Stimulated activated CD4-positive, alpha-beta T cell treated with anti-CD3 and anti-CD28 coated beads, TNF-alpha, amount 100 ng/mL, for 1 hour (primary cell): ENCODE measurements at places on chromosomes 7 and 10.

- DNase-seq: no peak
Observed at GRCh38 chr10:122490268-122490667, 28.9 kb downstream of the HTRA1 start.

- no peak for DNase-seq
Observed at GRCh38 chr10:69747179-69747578, 54.5 kb upstream of the COL13A1 start.

DNA sequence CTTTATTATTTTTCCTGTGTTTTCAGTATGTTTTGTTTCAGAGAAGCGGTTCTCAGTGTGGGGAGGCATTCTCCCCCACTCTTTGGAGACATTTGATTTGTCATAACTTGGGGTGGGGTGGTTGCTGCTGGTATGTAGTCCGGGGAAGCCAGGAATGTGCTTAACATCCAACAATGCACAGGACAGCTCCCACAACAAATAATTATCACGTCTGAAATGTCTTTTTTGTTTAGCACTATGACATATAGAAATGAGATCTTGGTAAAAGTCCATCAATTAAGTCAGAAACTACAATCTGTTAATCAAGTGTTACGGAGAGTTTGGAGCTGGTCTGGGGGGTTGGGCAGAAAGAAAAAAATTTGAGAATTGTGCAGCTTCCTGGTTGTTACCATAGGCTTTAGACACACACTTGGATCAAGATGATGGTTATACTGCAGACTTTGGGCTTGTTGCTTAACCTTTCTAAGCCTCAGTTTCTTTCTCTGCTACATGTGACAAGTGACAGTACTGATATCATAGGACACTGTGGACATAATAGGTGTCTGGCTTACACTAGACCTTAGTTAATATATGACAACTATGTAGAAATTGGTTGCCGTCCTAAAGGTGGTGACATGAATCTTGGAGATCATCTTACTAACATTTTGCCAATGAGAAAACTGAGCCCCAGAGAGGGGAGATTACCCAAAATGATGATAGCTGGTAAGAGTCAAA, 113.7 kb downstream of the LRMDA start:
- DNase-seq: no peak

DNA sequence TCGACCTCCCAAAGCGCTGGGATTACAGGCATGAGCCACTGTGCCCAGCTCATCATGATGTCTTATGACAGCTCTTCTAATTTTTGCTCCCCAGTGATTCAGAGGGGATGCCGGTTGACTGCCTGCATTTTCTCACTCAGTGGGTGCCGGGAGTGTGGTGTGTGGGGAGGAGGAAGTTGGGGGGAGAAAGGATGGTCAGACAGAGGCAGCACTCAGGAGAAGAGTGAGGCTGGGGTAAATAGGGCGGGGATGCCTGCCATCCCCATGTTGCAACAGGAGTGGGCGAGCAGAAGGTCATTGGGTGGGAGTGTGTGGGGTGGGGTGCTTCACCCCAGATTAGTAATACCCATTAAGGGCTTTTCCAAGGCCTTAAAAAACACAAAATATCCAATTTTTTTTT, 3.5 kb upstream of the CCL24 start:
- no peak for DNase-seq

GRCh38 chr7:156073366-156074052, 261.2 kb upstream of the SHH start:
- no peak for DNase-seq

DNA sequence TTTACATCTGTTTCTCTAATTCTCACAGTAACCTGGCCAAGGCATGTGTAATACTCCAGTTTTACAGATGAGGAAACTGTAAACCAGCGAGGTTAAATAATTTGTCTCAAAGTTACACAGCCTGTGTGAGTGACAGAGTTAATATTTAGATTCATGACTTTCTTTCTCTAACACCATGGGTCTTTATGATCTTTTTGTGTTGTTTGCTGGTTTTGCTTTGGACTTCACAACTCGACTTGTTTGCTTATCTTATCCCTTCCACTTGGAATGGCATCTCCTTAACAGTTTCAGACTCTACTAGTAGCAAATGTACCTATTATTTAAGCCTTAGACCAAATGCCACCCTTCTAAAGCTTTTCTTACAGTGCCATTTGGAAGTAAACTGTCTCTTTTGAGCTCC, 34.4 kb downstream of the MXI1 start:
- DNase-seq: no peak

- DNase-seq: no peak
Observed at GRCh38 chr7:157704365-157704764, 367.6 kb downstream of the DNAJB6 start.

DNA sequence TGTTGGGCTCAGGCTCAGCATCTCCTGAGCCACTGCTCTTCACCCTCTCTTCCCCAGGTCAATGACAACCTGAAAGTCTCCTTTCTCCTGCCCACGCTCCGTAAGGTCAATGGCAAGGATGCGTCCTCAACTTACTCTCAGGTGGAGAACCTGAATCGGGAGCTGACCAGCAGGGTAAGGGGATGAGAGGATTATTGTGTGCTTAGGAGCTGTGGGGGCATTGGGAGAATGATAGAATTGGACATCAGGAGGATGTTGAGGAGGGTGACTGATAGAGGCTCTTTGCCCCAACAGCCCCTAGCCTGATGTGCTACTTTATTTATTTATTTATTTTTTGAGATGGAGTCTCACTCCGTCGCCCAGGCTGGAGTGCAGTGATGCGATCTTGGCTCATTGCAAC, 1.3 kb downstream of the LRWD1 start:
- DNase-seq: no peak

DNA sequence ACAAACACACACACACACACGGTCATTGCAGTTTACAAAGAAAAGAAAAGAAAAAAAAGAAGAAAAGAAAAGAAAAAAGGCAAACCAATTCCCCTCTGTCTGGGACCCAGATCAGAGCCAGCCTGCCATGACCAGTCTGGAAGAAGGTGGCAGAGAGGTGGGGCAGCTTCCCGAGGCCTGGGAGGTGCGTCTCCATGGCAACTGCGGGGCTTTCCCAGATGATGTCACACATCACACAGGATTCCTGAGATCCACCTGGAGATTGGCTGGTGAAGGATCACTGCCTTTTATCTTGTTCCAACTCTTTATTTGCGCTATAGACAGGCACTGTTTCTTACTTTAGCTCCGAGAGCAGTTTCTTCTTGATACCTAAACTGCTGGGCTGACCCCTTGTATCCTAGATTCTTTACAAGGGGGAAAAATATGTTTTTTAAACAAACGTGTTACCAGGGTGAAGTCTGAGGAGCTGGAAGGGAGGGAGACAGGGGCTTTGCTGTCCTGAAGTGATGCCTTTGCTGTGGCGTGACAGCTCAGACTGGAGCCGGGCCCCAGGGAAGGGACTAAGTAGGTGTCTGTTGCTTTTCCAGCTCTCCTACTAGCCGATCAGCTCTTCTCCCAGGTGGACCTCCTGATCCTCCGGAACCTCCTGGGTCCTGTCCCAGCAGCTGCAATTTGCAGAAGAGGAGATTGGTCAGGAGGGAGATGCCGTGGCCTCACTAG, 298.5 kb downstream of the KLF6 start:
- no peak for DNase-seq

- DNase-seq: no peak
Observed at GRCh38 chr10:22959292-22959691, 31.4 kb downstream of the ARMC3 start.

- DNase-seq: no peak
Observed at GRCh38 chr7:100163006-100163531, 4.5 kb upstream of the TRAPPC14 start.

- no peak for DNase-seq
Observed at GRCh38 chr10:31908157-31908556, 20.5 kb downstream of the ARHGAP12 start.

DNA sequence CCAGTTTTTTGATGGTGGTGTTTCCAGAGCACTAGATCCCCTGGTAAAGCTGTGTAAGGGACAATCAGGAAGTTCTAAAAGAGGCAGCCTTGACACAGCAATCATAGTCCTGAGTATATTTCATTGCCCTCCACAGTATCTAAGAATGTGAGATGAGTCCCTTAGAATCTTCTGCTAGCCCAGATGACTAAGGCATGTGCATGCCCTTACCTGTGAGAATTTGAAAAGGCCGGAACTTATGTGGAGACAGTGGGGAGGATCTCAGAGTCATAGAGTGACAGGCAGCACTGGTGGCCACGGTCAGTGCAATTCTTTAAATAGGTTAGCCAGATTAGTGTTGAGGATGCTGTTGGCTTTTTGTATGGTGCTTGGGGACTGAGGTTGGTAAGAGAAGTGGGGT, 361.4 kb upstream of the VSTM2A start:
- no peak for DNase-seq

DNA sequence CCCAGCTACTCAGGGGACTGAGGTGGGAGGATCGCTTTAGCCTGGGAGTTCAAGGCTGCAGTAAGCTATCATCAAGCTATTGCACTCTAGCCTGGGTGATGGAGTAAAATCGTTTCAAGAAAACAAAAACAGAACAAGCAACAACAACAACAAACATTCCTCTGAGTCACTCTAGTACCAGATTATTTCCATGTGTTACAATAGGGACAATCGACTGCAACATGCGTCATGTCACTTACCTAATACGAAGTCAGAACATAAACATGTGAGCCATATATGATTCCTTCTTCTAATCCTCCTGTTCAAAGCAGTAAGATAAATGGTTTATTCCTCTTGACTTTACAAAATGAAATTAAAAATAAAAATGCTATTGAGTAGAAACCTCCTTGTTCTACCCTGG, 57.3 kb downstream of the ZNF438 start:
- no peak for DNase-seq

GRCh38 chr10:70912556-70912955, 24.2 kb upstream of the PCBD1 start:
- no peak for DNase-seq

DNA sequence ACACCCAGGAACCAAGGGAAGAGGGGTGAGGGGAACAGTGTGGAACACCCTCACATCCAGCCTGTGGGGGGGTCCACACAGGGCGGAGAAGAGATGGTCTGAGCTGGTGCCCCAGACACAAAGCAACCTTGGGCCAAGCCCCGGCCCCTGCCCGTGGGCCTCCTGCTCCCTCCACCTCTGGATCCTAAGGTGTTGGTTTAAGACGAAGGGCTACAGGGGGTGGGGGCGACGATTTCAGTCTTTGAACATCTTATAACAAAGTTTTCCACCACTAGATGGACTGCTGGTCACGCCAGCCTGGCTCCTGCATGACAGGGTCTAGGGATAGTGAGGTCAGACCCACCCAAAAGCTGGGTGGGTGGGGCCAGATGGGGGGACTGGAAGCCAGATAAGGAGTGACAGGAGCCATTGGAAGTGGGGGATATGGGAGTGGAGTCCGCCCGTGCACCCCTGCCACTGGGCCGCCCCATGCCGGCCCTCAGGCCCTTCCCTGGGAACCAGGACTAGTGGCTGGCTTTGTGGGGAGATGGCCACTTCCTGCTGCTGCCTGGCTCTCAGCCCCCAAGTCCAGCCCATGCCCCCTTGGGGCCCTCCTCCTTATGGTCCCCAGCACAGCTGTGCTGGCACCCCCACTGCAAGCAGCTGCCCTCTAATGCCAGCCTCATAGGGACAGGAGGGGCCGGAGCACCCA, 98.4 kb downstream of the RGS10 start:
- DNase-seq: no peak

DNA sequence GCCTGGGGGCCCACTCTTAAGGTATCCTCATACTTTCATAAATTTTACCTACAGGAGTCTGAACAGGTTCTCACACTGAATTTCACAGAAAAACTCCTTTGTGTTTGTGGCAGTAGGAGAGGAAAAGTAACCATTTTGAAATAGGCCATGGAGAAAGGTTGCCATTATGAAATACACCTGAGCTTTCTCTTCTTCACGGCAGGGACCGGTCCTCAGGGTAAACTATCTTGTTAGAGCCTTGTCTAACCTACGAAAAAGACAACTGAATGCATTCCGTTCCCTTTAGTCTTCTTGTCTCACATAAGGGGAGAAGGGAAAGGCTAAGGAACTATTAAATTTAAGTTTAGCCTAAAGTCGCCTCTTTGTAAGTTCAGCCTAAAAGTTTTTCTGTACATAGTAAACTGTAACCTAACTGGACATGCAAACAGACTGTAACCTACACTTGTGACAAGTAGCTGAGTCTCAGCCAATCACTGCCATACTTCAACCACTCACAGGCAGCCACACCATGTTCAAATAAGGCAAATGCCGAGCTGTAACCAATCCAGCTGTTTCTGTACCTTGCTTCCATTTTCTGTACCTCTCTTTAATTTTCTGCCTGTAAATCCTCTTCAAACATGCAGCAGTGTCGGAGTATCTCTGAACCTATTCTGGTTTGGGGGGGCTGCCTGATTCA, 14.2 kb upstream of the RNF32 start:
- DNase-seq: no peak

GRCh38 chr7:27351786-27352185, 109.2 kb downstream of the EVX1 start:
- no peak for DNase-seq

DNA sequence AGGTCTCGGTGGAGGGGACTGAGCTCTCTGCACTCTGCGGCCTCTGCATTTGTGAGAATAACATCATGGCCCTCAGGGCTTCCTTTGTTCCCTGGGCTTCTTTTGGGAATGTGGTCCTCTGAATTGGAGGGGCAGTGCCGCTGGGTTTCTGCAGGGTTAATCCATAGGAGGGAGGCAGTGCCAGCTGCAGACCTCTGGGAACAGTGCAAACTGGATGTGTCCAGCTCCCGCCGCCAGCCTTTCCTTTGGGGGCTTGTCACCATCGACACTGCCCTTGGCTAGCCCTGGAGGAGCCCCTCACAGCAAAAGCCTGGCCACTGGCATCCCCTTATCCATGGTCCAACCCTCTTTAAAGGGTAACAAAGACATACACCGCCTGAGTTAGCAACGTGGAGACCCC, 174.0 kb downstream of the WDR37 start:
- no peak for DNase-seq

DNA sequence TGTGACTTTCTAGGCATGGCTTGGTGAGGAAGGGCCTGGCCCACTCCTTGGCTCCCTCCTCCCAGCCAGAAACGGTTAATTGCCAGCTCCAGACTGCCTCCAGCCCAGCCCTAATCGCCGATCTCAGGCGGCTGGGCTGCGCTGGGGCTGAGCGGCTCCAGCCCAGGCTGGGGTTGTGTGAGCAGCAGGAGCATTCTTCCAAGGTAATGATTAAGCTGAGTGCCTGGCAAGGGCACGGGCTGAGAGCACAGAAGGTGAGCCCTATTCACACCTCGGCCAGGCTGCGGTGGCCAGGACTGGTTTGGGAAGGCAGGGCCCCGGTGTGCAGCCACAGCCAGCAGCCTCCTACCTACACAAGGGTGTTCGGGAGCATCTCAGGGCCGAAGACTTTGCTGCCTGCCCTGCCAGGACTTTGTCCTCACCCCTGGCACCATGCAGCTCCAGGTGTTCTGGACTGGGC, at the start of gene TMEM72:
Gene TMEM72 (plus strand): TSS at position 257 of the 460 bp plus-strand sequence. CDS start 176 bp downstream, at position 433.
- no peak for DNase-seq

- no peak for DNase-seq
Observed at GRCh38 chr7:130960208-130960988, 226.4 kb upstream of the KLF14 start.

GRCh38 chr10:11294831-11295450, 277.3 kb downstream of the CELF2 start:
- DNase-seq: no peak
